ENCODE measurements at places on chromosomes 1 and 21.

DNA sequence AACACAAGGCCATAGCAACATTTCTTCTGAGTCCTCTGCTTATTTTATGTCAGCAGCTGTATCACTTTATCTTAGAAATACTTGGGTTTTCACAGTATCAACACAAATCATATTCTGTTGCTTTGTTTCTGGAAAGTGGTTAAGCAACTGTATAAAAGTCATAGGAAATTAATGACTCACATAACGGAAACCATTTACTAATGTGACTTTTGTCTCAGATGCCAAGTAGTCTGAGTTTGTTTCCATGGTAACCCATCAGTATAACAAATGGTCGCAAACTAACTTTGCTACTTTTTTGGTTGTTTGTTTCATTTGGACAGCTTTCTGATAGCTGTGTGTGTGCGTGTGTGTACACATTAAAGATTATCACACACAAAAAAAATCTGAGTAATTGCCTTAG, 31.1 kb downstream of the EEIG2 start:
- no peak for DNase-seq

- no peak for DNase-seq
These were observed 16.7 kb downstream of the TFAP2E start for GRCh38 chr1:35589516-35590427.

GRCh38 chr1:1353389-1354151, 4.4 kb upstream of the DVL1 start:
- no peak for DNase-seq

DNA sequence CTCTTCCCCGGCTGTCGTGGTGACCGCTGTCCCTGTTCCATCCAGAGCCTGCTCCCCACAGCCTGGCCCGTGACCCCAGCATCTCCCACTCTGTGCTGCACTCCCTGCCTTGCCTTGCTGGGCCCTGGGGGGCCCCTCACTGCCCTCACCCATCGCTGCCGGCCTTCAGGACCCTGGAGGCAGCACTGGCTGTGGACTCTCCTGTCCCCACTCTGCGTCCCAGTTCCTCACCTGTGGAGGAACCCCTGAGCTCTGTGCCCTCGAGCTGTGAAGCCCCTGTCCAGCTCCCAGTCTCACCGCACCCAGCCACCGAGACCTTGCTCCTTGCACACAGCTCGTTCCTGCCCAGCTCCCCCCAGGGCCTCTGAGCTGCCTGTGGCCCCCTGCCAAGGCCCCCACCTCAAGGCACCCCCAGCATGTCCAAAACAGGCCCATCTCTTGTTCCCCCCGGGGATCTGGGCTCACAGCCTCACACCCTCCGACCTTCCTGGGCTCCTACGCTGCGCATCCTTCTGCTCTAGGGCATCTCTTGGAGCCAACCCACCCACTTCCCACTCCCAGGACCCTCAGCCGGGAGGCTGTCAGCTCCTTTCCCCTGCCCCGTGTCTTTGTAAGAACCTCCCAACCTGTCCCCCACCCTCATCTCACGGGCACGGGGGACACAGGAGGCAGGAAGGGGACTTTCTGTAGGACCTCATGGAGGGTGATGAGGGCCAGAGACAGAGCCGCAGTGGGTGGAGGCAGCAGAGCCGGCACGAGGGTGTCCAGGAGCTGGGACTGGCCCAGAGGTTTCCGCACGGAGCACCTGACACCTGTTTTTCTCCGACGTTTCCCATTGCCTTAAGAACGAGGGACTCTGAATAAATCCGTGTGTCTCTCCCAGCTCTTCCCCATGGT, 109.3 kb downstream of the WDR4 start:
- no peak for DNase-seq

- DNase-seq = no peak
These were observed 37.4 kb downstream of the CFAP74 start for GRCh38 chr1:1966071-1966740.

- no peak for DNase-seq
These were observed 8.0 kb downstream of the CORT start for GRCh38 chr1:10457875-10458274.

GRCh38 chr21:26967062-26967913, at the start of gene ADAMTS5:
Gene ADAMTS5 (minus strand): TSS chr21:26967088. CDS start chr21:26966391, 697 bp downstream.
- no peak for DNase-seq
